ENCODE measurements at places on chromosomes 5 and 9. TPM values are rescaled to one million over a fixed set of nuclear protein-coding genes. Genes with fewer than 3 reads are reported as not detected.

GRCh38 chr9:91896513-91897121 is 53.4 kb downstream of the ROR2 start:
- no peak for DNase-seq

GRCh38 chr5:78269088-78269703 is 25.3 kb downstream of the AP3B1 start:
- DNase-seq: no peak

GRCh38 chr5:125450771-125451170 is 704.3 kb upstream of the ZNF608 start:
- DNase-seq: no peak

DNA sequence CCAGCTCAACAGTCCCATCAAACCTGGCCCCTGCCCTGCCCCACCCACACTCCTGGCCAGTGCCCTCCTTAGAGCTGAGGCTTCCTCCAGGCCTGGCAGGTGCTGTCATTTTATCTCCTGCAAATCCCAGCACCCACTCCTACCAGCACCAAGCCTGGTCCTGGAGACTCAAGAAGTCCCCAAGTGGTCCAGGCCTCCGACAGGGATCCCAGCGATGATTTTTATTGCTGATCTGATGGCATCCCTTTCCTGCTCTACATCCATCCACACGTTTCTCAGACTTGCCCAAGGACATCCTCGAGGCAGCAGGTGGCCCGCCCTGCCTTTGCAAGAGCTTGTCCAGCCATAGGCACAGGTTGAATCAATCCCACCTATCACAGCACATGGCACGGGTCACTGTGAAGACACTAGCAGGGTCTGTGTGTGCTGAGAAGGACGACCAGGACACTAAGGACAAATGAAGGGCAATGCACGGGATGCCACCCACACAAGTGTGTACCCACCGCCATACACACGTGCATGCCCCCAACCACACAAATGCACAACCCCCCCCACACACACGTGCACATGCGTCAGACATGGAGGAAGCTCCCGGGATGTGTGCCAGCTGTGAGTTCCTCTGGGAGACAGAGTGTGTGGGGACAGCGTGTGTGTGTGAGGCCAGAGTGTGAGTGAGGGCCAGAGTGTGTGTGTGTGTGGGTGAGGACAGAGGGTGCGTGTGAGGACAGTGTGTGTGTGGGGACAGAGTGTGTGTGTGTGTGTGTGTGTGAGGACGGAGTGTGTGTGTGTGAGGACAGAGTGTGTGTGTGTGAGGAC is 62.4 kb upstream of the UBAC1 start:
- no peak for DNase-seq

- no peak for DNase-seq
These were observed 6.0 kb downstream of the RPL12 start for GRCh38 chr9:127444921-127445850.

GRCh38 chr5:76590027-76590426 is 33.2 kb downstream of the F2RL2 start:
- DNase-seq: no peak

- DNase-seq: no peak
These were observed 48.1 kb downstream of the GALNT12 start for GRCh38 chr9:98855592-98855991.

DNA sequence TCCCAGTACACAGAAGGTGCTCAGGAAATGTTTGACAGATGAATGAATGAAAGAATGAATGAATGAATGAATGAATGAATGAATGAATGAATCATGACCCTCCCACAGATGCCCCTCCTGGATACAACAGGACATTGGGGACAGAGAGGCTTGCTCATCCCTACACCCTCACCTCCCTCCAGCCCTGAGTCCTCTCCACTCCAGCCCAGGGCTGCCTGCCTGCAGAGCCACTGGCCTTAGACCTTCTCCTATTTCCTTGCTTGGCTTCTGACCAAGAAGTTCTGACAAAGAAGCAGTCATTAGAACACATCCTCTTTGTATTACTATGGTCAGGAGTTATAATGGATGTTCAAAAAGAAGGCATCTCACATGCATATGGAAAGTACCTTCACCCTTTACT is 240.7 kb upstream of the DAPK1 start:
- DNase-seq: no peak

- DNase-seq: no peak
These were observed 753 bp upstream of the STC2 start for GRCh38 chr5:173328844-173329490.

DNA sequence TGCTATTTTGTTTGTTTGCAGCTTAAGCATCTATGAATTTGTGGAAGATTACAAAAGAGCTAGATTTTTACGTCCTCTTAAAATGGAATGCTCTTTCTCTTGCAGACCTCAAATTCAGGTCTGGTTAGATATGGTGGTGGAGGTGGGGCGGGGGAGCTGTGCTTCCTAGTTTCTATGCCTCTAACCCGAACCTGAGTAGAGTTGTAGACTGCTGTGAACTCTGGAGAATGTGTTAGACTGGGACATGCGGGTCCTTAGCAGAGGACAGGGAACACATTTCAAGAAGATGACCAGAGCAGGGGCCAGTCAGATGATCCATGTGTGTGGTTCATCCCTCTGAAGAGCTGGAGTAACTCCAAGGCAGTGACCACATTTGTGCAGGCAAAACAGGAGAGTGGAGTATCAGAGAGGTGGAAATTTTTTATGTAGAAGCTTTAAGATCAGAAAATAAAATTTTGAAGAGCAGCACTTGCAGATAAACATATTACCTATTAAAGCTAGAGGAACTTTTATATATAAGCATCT is 154.9 kb downstream of the FAM174A start:
- DNase-seq: no peak

DNA sequence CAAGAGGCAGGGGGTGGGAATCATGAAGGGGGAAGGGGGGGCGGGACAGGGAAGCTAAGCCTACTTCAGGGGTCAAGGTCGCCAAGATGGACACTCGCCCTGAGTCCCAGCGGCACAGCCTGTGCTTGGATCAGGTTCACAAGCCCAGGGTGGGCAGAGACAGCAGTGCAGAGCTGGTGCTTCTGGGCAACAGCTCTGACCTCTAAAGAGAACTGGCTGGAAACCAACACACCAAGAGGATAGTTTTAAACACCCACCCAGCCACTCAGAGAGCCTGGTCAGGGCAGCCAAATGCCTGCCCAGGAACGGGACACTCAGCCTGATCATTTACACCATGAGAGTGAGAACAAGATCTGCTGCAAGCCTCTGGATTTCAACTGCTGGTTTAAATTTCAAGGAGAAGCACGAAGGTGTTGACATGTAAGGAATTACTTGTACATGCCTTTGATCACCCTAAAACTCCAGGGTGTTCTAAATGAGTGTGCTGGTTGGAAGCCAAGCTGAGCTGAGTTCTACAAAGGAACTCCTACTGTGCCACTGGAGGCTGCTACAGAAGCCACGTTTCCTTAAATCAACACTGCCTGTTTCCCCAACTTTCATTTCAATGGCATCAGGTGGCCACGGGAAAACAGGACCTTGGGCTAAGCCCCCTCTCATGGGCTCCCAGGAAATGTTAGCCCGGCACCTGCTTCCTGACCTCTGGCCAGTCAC is 91.5 kb downstream of the TTLL11 start:
- DNase-seq: no peak

DNA sequence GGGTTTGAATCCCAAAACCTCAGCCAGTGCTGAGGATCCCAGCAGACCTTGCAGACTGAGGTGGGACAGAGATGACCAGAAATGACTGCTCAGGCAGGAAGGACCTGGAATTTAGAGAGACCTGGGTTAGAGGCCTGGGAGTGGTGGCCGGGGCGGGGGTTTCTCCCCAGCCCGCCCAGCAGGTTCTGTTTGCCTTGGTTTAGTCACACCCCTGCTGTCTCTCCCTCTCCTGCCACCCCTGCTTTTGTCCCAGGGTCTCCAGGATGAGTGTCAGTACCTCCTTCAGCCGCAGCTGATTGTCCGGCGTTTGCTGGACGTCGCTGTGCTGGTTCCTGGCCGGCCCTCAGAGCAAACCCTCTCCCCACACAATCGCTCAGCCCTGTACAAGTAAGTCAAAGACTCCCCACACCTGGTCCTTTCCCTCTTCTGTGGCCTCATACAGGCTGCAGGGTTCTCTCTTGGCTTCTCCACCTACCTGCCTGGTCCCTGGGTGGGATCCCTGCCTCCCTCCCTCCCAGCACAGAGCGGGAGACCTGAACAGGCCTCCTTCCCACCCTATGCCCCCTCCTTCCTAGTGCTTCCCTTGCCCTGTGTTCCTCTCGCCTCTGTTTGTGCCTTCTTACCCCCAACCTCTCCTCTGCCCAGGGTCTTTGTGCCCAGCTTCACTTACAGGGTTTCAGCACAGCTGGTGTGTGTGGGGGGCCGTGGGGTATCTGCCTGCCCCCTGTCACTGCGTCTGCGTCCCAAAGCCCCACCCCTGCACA is 12.0 kb downstream of the TMEM8B start:
- no peak for DNase-seq

DNA sequence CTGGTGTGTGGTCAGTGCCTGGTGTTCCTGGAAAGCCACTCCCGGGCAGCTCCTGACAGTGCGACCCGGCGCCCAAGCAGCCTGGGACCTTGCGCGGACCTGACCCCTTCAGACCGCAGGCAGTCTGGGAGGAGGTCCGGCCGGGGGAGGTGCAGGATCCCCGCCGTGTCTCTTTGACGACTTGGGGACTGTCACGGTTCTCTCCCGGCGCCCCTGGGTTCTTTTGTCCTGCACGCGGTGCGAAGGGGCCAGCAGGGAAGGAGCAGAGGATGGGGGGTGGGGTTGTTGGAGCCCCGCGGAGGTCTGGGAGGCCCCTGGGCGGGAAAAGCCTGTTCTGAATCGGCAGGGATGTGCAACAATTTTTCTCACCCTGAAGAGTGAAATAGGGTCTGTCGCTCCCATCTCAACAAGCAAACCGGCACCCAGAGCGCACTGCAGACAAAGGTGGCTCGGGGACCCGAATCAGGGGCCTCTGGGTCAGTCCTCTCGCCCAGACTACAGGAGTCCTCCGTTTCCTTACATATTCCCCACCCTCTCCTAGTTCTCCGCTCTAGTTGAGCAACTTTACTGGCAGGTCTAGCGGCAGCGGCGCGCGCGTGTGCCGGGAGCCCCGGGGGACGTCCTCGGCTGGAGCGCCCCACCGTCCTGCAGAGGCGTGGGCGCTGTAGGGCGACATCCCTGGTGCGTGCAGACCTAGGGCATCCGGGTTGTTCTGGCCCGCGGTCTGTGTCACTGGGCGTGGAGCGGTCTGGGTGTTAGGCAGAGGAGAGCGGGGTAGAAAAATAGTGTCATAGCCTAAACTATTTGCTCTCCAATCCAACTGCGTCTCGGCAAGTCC is 1.2 kb downstream of the VCAN start:
- peak; percentile 17 for DNase-seq

The LCN1 gene
- total RNA-seq: not detected

The INSL6 gene
- not detected for total RNA-seq

The BTNL9 gene
- total RNA-seq: 105 TPM

The LTC4S gene
- 91.7 TPM for total RNA-seq

All from ascending aorta (tissue), 2 donors.